Upper lobe of left lung (tissue), 6 donors: ENCODE measurements at places on chromosomes 12 and 14. TPM values are rescaled to one million over a fixed set of nuclear protein-coding genes. Genes with fewer than 3 reads are reported as not detected.

KRT82 gene
- not detected for total RNA-seq

TTC6 gene
- 7.3 TPM for total RNA-seq

ZDHHC22 gene
- not detected for total RNA-seq

PAH gene
- total RNA-seq = 1.2 TPM

PRB2 gene
- not detected for total RNA-seq

TGM1 gene
- total RNA-seq = 11.1 TPM

CAPS2 gene
- 6.7 TPM for total RNA-seq

ANO2 gene
- total RNA-seq = 78.6 TPM

RD3L gene
- total RNA-seq = not detected

- peak; percentile 86 for DNase-seq
Measured at GRCh38 chr14:67240168-67240932, 885 bp upstream of the PALS1 start.

DNA sequence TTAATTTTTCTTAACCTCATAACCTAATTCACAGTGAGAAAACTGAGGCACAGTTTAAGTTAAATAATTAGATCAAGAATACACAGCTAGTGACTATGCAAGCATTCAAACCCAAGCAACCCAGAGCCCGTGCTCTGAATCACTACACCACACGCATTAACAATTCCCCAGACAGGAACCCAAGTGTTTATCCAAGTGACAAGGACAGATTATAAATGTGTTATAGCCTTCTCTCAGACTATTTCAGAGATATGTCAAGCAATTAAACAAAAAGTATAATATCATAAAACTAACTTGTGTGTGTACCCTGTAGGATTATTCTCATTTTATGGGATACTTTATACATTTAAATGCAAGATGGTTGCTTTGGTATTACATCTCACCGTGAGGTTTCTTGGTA, 43.8 kb downstream of the MED13L start:
- DNase-seq = no peak

DNA sequence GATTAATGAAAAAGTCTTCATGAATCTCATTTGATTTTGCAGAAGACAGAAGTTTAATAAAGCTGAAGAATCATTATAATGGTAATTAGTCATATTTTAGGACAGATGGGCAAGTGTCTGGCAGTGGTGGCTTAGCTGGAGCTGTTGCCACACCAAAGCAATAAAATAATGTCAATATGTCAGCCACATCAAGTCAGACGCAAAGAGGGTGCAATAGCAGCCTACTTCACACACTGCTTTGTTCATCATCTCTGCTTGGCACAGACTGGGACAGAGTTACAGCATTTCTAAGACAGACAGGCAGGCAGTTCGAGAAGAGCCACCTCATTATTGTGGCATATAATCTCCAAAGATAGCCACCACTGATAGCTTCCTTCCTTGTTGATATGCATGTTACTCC, 16.9 kb upstream of the KRR1 start:
- DNase-seq = no peak

GRCh38 chr12:26696048-26696612, 136.9 kb downstream of the ITPR2 start:
- no peak for DNase-seq

GRCh38 chr12:28535216-28535615, 345.0 kb downstream of the CCDC91 start:
- DNase-seq = no peak

DNA sequence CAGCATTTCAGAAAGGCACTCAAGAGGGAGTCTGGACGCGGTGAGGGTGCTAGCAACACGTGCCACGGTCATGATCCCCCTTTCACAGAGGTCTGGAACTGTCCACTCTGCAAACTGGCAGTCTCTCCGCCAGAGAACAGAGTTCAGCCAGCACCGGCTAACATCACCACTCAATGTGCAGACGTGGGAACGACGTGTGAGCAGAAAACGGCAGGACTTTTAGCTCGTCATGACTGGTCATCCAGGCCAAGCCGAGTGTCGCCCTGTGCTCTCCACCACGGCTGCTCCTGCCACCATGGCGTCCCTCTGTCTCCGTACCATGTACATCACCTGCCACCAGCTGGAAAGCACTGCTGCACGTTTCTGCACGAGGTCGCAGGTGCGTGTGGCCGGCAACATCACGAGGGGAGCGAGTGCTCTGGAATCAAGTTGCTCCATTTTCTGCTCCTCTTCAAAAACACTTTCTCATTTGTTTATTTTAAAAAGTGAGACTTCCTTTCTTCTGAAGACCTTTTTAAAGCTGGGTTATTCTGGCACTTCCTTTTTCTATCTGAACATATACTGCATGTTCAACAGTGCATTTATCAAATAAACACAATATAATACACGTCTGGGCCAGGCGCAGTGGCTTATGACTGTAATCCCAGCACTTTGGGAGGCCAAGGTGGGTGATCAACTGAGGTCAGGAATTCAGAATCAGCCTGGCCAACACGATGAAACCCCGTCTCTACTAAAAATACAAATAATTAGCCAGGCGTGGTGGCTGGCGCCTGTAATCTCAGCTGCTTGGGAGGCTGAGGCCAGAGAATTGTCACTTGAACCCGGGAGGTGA, 28.0 kb downstream of the SLC15A4 start:
- peak; percentile 50 for DNase-seq

DNA sequence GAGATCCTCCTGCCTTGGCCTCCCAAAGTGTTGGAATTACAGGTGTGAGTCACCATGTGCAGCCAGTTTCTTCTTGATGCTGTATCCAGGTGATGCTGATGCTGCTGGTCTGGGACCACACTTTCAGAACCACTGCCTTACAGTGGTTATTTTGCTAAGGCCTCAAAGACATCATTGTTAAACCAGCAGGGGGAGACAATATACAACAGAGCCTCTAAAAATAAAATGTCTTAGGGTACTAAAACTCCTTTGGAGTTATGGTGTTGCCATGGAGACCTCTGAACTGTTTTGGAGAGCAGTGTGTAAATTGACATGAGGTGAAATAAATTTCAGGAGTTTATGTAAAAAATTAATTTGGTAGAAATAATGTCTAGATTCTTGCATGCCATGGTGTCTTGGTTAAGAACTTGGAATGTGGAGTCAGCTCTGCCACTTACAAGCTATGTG, 1.1 kb upstream of the ARG2 start:
- no peak for DNase-seq

DNA sequence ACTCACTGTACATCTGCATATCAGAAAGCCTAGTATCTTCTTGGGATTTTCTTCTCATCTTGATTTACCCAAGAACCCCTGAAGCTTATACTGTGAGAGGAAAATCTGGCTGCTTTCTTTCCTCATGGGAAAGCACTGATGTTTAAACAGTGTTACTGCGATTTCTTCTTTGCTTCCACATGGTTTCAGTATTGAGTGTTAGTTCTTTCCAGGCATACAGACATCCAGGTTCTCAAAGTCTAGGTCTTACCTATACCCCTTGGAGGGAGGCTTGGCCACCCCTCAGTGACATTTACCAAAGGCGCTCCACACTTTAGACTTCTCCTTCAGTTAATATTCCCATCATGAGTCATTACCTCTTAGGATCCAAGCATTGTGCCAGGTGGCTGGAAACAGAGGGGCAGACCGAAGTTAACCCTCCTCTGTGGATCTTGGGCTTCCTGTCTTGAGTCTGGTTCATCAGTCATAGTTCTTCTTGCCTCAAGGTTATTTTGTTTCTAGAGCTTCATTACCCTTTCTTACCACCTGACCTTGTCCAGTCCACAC, 79.1 kb downstream of the TMEM117 start:
- no peak for DNase-seq

- DNase-seq = no peak
Measured at GRCh38 chr12:2256453-2256852, 203.7 kb downstream of the CACNA1C start.

GRCh38 chr14:100773331-100774163, 46.9 kb downstream of the DLK1 start:
- DNase-seq = no peak

DNA sequence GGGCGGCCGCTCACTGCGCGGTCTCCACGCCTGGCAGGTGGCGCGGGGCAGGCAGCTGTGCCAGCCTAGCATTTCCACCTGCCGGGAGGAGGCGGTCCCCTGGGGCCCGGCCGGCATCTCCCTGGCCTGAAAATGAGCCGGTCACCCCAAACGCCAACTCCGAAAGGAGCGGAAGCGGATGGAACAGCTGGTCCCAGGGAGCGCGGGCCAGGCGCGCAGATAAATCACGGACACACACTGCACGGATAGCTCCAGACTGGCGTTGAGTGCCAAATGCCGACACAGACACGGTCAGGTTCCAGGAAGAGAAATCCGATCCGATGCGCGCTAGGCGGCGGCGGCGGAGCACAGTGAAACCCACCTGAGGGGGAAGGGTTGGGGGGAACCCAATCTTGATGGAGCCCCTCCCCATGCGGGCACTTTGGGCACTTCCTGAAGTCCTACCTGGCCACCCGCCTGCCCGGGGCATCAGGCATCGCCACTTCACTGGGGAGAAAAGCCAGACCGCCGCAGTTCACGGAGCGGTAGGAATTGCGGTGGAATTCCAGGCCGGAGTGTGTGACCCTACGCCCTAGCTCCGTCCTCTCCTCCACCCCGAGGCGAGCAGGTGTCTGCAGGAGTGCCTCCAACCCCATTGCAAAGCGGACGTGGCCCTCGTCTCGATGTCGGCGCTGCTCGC, 624 bp upstream of the PLEKHD1 start:
- peak; percentile 89 for DNase-seq

DNA sequence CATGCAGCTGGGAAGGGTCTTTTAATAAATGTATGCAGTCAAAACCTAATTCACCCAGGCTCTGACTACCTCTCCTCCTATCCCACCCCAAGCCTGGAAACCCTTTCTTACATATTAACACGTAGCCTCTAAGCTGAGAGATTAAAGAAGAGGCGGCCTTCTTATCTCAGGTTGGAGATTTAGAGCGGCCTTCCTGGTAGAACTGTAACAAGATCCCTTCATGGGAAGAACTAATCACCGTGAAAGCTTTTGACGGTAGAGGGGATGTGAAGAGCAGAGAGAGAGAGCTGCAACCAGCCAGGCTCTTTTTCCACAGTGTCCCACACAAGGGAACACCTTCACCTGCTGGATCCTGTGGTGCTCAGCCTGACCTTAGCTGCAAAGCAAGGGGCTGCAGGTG, 367.4 kb downstream of the MED13L start:
- no peak for DNase-seq

DNA sequence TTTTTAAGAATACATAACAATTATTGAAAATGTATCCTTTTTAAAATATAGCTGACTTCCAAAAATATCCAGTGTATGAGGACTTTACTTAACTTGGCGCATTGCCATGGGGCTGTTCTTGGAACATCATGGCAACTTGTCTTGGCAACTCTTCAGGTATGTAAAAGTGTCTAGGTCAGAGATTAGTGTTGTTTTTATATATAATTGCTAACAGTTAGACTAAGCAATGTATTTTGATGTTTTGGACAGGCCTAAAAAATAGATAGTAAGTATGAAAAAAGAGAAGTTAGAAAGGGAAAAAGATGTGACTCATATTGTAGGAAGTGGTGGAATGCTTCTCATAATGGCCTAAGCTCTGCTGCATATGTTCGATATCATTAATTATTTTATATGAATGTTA, 70.9 kb downstream of the MON2 start:
- no peak for DNase-seq

DNA sequence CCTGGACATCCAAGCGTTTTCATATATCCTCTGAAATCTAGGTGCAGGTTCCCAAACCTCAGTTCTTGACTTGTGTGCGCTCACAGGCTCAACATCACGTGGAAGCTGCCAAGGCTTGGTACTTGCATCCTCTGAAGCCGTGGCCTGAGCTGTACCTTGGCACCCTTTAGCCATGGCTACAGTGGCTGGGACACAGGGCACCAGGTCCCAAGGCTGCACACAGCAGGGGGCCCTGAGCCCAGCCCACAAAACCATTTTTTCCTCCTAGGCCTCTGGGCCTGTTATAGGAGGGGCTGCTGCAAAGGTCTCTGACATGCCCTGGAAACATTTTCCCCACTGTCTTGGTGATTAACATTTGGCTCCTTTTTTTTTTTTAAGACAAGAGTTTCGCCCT, 11.6 kb upstream of the FAM177A1 start:
- DNase-seq = no peak

DNA sequence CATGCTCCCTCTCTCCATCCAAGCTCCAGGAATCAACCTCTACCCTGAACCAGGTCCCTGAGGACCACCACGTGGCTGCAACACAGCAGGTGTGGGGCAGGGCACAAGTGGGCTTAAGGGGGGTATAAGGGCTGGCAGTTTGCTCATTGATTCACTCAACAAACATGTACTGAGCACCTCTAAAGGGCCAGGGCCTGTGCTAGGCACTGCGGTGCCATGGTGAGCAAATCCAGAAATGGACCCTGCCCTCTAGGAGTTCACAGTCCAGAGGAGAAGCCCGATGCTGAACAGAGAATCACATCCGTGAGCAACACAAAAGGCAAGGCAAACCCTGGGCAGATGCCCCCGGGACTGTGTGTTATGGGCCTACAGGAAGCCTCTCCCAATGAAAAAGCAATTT, 6.5 kb upstream of the AQP2 start:
- DNase-seq = peak; percentile 13

- peak; percentile 85 for DNase-seq
Measured at GRCh38 chr14:56797569-56798446, 12.5 kb downstream of the OTX2 start.

GRCh38 chr12:132075026-132075713, 68.9 kb downstream of the DDX51 start:
- DNase-seq = no peak

- no peak for DNase-seq
Measured at GRCh38 chr12:117521867-117522266, 160.4 kb upstream of the NOS1 start.

DNA sequence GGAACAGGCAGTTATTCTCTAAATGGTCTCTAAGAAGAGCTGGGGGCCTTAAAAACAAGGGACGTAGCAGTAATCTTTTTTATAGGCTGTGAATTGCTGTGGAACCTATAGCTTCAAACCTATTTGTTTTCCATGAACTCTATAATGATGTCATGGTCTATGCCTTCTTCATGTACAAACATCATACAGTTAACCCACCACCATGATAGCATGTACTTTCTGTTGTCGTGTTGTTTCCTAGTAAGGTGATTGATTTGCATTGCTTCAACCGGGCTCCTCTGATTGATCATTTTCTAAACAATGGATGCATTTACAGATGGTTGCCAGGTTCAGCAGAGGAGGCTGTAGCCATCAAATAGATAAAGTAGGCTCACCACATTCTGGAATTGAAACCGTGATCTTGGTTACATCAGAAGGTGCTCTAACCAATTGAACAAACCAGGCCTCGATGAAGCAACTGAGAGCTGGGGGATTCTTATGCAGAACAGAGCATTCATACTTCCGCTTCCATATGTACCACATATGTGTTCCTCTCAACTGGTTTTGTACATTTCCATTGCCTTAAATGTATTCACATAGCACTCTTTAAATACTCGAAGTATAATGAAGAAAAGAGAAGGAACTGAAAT, 25.6 kb upstream of the PCNX1 start:
- no peak for DNase-seq

DNA sequence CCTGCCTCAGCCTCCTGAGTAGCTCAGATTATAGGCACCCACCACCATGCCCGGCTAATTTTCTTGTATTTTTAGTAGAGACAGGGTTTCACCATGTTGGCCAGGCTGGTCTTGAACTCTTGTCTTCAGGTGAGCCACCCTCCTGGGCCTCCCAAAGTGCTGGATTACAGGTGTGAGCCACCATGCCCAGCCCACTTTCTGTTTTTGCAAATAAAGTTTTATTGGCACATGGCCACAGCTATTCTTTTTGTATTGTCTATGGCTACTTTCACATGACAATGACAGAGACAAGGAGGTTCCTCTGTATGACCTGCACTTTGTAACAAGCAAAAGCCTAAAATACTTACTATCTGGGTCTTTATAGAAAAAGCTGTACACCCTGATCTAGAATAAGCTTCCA, 19.7 kb upstream of the DIABLO start:
- no peak for DNase-seq
